Activated naive CD4-positive, alpha-beta T cell treated with anti-CD3 and anti-CD28 coated beads for 36 hours (primary cell): ENCODE measurements at places on chromosomes 1 and 21.

- no peak for DNase-seq
Observed at GRCh38 chr1:234617131-234617985, 7.4 kb upstream of the IRF2BP2 start.

- DNase-seq: no peak
Observed at GRCh38 chr1:200896531-200897196, 2.0 kb downstream of the INAVA start.

DNA sequence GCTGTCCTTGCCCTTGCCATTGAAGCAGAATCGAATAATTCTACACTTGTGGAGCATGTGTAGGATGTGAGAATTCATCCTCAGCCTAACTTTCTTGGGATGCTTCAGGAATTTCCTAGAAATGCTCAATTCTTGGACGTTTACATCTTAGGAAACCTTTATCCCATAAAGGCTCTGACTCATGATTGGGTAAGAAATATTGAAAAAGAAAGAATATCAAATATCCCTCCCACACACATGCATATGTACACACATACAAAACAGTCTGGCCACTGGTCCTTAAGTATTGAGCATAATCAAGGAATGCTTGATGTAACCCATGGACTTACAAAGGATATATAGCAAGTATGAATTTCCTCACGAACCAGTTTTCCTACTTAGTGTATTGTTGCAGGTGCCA, 83.9 kb upstream of the IPO9 start:
- DNase-seq: no peak

DNA sequence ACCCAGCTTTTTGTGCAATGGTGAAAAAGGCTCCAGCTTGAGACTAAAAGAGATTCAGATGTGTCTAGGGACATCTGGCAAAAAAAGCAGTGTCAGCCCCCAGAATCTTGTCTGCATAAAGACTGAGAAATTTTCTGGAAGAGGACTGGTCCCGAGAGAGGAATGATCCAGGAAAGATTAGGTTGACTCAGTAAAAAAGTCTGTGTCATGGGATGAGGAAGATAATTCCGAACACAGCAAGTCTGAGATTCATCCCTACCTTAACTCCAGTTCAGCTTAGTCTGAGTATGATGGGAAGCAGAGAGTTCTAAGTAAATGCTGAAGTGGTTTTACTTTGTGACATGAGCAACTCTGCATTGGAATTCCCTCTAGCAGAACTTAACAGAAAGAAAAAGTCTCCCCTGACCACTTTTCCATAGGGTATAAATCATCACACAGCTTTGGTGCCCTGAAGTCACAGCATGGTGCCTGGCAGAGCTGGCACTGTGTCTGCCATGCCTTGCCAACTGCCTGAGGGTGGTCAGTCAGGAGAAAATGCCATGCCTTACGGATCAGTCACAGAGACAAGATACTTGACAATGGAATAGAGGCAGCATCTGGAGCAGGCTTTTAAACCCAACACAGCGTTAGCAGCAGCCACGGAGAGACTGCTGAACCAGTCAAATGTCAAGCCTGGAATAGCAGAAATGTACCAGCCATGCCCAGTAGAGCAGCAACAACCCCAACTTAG, 153.4 kb downstream of the ZC3H11B start:
- no peak for DNase-seq

DNA sequence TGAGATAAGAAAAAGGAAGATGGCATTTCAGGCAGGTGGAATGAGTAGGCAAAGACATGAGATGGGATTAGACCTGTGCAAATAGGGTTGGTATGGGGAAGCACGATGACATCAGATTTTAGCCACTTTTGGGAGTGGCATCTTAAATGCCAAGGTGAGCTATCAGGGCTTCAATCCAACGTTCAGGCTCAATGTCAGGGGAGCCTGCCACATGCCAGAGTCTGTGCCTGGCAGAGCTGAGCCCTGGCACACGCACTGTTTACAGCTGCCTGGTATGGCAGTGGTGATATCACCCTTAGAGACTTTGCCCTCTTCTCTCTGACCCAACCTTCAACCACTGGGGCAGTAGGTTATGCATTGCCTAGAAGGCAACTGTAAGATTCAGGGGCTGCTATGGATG, 1.1 kb upstream of the GUCA2B start:
- no peak for DNase-seq

- no peak for DNase-seq
Observed at GRCh38 chr1:79113836-79114235, 107.3 kb upstream of the ADGRL4 start.

GRCh38 chr1:92964316-92964715, 3.1 kb upstream of the DIPK1A start:
- no peak for DNase-seq

- DNase-seq: no peak
Observed at GRCh38 chr1:31659889-31660288, 15.2 kb upstream of the PEF1 start.

GRCh38 chr1:207991583-207992026, 80.7 kb upstream of the CD34 start:
- DNase-seq: no peak

- no peak for DNase-seq
Observed at GRCh38 chr1:37951783-37952624, 5.2 kb upstream of the INPP5B start.

- DNase-seq: no peak
Observed at GRCh38 chr1:182217967-182218366, 156.5 kb upstream of the ZNF648 start.

- DNase-seq: no peak
Observed at GRCh38 chr1:14745789-14746188, 147.3 kb downstream of the KAZN start.

- DNase-seq: no peak
Observed at GRCh38 chr1:66685670-66686069, 66.6 kb upstream of the DYNLT5 start.

DNA sequence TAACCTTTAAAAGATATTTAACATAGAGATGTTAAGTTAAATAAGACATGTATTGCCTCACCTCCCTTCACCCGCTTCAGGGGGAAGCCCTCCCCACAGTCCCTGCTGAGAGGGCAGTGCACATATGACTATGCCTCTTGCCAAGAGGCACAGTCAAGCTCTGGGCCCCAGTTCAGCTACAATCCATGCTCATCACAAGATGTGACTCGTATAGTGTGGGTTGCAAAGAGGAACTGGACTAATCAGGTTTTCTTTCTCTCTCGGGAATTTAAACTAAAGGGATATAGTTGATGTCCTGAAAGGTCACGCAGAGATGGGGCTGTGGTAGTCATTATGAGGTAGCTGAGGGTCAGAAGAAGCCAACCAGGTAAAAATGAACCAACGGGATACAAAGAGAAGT, 35.6 kb downstream of the LYST start:
- DNase-seq: peak; percentile 63

GRCh38 chr1:32980080-32980479, 15.5 kb upstream of the RNF19B start:
- DNase-seq: no peak

GRCh38 chr1:66598670-66599069, 64.7 kb downstream of the SGIP1 start:
- DNase-seq: no peak

DNA sequence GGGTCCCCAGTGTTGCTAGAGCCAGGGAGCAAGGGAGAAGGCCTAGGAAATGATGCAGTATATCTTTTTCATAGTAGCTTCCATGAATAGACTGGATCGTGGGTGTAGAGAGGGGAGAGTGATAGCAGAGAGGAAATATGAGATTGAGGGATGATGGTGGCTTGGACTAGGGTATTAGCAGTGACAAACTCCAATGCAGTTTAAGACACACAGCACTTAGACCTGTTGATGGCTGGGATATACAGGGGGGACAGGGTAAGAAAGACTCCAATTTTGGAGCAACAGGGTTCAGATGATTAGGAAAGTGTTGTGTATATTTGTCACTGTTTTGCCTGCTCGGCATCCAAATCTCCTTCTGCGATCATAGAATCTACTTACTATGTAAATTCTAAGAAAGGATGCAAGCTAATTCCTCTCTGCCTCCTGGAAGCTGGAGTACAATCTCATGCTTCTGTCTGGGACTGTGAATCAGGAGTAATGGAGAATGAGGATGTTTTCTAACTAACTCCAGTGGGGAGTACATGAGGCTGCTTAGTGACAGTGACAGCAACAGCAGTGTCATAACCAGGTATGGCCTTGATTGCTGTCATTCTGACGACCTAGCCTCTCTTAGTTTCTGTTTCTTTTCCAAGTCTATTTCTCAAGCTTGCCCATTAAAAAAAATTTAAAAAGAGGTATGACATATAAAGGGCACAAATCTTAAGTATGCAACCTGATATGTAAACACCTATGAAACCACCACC, 47.5 kb downstream of the SYDE2 start:
- no peak for DNase-seq

- no peak for DNase-seq
Observed at GRCh38 chr21:46543306-46543705, 61.6 kb downstream of the S100B start.

DNA sequence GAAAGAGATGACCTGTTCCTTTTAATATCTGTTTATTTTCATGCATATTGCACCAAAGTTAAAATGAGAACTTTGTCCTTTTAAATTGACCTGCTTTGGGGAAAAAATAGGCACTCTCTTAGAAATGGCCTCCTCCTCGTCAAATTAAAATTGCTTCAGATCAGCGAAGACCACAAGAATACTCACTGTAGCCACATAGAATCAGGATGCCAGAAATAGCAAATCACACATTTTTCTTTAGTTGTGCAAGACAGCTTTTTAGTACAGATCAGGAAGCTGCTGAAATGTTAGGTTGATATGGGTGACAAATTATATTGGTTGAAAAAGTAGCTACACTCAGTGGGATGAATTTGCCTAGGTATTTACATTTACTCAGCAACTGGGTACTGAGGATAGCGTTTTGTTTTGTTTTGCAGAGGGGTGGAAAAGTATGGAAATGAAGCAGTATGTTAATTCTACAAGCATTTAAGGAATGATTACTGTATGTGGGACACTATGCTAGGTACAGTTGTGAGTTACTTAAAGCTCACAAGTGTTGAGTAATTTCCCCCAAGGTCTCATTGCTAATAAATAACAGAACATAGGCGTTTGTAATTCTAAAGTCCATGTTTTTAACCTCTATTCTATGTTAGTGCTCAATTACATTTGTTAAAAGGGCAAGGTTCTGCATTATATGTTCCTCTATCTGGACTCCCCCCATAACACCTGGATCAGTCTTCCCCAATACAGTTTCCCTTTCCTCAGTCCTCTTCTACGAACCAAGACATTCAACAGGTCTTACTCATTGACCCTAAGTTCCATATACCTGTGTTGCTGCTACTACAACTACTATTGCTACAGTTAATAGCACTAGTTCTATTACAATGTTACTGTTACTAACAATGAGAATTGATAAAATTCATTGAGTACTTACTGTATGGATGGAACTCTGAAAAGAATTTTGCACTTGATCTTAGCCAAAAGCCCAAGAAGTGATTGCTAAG, 99.4 kb upstream of the S1PR1 start:
- DNase-seq: no peak

DNA sequence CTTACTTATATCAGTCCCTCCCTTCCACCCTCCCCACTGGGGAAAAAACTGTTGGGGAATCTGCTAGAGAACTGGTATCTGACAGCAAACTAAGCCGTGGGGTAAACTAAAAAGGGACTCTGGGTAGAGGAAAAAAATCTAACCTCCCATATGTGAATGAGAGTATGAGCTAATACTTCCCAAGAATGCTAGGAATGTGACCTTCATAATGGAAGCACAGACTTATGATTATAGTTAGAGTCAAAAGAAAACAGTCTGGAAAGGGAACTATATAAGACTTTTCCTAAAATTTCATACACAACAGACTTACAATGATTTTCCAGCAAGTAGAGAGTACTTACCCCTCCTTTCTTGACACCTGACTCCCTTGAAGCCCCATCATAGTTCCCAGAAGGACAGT, 23.0 kb upstream of the RBBP5 start:
- no peak for DNase-seq

GRCh38 chr1:33300673-33301072, 20.2 kb downstream of the A3GALT2 start:
- no peak for DNase-seq

GRCh38 chr1:47513393-47513792, 75.5 kb downstream of the FOXD2 start:
- DNase-seq: no peak
